ENCODE measurements at places on chromosomes 16 and 17.

DNA sequence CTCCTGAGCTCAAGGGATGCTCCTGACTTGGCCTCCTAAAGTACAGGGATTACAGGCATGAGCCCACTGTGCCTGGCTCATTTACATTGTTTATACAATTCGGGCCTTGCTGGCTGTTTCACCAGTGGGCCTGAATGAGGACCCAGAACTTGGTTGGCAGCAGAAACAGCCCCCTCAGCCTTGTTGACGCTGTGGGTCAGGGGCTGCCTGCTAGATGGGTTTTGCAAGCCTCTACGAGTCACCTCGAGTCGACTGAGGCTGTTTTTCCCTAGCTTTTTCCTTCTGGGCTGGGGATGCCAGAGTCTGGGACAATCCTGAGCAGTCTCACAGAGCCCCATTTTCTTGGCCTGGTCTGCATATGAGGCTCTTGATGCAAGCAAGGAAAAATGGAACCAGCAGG is 16.1 kb downstream of the PPL start:
- DNase-seq, result no peak

- no peak for DNase-seq
These were observed 44.0 kb upstream of the YPEL2 start for GRCh38 chr17:59287452-59287851.

DNA sequence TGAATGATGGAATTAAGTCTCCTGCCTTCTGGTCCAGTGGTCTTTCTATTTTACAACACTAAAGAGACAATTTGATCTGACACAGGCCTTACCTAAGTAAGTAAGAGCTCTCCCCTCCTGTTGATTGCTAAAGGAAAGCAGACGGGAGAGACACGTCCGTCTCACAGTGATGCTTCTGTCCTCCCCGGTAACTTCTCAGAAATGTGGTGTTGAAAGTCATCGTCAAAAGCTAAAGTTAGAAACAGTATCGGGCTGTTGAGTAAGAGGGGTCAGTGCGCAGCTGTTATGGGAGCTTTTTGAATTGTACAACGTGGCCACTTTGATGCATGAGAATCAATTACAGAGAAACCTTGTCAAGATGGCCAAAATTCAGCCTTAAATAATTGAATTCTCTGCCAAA is 1.9 kb upstream of the RBFOX1 start:
- no peak for DNase-seq

GRCh38 chr17:54353789-54354525 is 531.2 kb downstream of the KIF2B start:
- no peak for DNase-seq

Measured in caudate nucleus (tissue), 63 donors.